ENCODE measurements at places on chromosomes 6 and 20.

- no peak overlapping the region for H3K27ac ChIP-seq
- no peak for DNase-seq
- H3K4me1 ChIP-seq: peaks cover 22% of the 10 kb centered on the region
- H3K4me3 ChIP-seq: no peak overlapping the region
These were observed 3.7 kb downstream of the TAF4 start for GRCh38 chr20:62061851-62062423.

DNA sequence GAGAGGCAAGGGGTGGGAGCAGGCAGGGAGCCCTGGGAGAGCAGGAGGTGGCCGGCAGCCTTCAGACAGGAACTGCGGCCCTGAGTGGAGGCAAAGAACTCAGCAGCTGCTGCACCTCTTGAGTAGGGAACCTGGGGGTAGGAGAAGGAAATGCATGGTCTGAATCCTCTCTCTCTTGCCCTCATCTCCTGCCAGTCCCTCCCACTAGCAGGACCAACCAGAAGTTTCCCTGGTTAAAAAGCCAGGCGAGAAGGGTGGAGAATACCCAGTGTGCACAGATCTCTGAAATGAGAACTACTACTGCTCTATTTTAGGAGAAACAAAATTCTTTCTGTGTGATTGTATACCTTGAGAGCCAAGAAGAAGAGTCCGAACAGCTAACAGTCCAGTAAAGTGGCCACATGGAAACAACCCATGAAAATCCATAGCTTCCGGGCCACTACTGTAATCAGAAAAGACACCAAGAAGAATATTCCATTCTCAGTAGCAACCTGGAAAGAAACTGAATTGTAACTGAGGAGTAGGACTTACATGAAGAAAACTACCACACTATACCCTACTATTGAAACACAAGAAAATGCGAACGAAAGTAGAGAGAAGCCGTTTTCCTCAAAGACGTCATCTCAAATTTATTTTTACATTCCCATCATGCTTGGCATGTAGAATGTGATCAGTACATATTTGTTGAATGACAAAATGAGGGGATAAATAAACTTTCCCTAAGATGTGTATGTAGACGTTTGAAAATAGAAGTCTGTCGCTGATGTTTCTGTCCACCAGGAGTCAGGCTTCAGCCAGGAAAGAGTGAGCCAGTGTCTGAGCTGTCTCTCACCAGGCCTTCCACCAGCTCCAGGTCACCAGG, 25.6 kb downstream of the WRNIP1 start:
- no peak overlapping the region for H3K27ac ChIP-seq
- no peaks in the 10 kb centered on the region for H3K27me3 ChIP-seq
- H3K4me1 ChIP-seq: peaks cover 15% of the 10 kb centered on the region
- DNase-seq: no peak

DNA sequence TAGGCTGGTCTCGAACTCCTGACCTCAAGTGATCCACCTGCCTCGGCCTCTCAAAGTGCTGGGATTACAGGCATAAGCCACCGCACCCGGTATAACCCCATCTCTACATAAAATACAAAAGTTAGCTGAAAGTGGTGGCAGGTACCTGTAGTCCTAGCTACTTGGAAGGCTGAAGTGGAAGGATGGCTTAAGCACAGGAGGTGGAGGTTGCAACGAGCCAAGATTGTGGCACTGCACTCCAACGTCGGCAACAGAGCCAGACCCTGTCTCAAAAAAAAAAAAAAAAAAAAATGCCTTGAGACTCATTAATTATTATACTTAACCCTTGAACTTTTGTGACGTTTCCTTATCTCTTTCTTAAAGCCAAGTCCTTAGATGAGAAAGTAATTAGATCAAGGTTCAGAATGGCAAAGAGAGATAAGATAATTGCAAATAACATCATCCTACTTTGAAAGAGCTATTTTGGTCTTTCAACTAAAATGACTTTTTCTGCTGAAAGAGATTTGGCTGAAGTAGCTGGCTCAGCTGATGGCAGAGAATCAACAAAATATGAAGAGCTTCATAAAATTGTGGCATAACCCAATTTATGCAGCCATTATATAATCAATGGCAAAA, 4.7 kb upstream of the SHLD1 start:
- H3K27ac ChIP-seq: no peak overlapping the region
- H3K4me1 ChIP-seq: no peaks in the 10 kb centered on the region
- no peaks in the 10 kb centered on the region for H3K36me3 ChIP-seq
- no peak for DNase-seq
- no peak overlapping the region for H3K4me3 ChIP-seq

DNA sequence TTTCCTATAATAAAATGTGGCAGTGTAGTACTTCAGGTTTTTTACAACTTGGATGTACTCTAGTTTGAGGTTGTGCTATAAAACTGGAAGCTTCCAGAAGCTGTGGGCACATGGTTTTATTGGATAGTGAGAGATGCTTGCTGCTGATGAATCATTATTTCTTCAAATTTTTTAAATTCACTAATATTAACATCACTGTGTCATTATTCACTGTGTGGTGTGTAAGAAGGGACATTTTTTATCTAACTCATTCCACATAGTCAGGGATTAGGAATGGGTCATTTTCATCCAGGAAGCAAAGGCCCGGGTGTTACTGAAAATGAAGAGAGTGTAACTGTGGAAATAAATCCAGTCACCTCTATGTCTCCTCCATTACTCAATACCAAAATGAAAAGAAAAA, 421.0 kb downstream of the TENT5A start:
- H3K4me1 ChIP-seq: no peaks in the 10 kb centered on the region
- no peak overlapping the region for H3K4me3 ChIP-seq
- no peaks in the 10 kb centered on the region for H3K27me3 ChIP-seq
- H3K27ac ChIP-seq: no peak overlapping the region
- H3K36me3 ChIP-seq: no peaks in the 10 kb centered on the region

DNA sequence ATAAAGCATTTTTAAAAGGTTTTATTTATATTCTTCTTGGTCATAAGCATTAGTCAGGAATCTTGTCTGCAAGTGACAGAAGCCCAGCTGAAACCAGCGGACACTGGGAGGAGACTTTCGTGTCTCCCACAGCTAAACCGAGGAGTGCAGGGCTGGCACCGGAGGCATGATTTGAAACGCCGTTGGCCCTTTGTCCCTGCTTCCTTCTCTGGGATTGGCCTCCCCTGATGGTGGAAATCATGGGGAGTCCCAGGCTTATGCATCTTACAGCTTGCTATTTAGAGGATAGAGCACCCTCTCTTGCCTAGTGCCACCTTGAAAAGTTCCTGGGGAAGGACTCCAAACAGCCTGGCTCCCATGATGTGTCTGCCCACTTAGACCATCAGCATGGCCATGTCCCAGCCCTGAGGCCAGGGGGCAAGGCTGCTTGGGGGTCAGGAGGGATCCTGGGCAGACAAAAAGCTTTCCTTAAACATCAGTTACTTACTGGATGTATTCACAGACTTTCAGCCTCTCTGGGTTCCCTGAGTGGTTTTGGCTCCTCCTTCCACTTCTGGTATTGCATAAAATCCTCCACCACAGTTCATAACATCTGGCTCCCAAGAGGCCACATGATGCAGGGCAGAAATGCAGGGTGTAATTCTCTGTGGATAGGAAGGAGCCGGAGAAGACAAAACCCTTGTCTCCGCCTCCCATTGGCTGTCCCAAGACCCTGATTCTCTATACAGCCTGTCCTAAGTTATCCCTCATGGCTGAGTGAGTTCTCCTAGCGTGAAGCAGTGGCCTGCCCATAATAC, 49.3 kb upstream of the INSM1 start:
- no peak overlapping the region for H3K27ac ChIP-seq
- no peaks in the 10 kb centered on the region for H3K27me3 ChIP-seq
- no peak overlapping the region for H3K4me3 ChIP-seq
- H3K36me3 ChIP-seq: no peaks in the 10 kb centered on the region
- DNase-seq: no peak
- no peaks in the 10 kb centered on the region for H3K4me1 ChIP-seq

DNA sequence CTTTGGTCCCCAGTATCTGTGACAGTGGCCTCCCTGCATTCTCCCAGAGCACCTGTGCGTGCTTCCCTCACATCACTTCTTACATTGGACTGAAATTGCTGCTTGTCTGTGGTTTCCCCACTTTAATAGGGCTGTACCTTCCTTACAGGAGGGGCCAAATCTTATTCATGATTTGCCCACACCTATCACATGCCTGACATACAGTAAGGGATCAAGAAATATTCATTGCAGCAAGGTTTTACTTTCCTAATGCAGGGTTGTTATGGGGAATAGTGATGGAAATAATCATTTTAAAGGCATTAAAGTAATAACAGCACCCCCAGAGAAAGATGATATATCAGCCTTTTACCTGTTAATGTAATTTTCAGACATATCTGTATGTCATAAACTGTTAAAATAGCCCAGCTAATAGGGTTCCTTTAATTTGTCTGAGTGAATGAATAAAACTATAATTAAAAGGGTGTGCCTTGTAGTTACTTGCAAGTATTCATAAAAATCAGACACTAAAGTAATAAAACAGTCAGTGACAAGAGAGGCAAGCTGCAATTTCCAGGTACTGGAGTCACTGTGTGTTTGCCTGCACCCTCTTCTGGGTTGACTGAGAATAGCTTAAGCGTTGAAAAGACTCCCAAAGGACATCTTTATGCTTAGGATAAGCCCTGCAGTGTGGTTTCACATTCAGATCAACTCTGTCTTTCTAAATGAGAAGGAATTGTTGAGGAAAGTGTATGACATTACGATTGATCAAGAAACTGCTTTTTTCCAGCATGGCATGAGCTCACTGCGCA, 182.7 kb downstream of the PHACTR1 start:
- no peaks in the 10 kb centered on the region for H3K4me1 ChIP-seq
- H3K27ac ChIP-seq: no peak overlapping the region
- no peaks in the 10 kb centered on the region for H3K27me3 ChIP-seq
- H3K36me3 ChIP-seq: no peaks in the 10 kb centered on the region
- no peak for DNase-seq
- no peak overlapping the region for H3K4me3 ChIP-seq

- peaks cover 85% of the 10 kb centered on the region for H3K36me3 ChIP-seq
- DNase-seq: no peak
- H3K4me3 ChIP-seq: no peak overlapping the region
- no peak overlapping the region for H3K27ac ChIP-seq
These were observed 54.1 kb downstream of the MYH7B start for GRCh38 chr20:35009665-35010328.

DNA sequence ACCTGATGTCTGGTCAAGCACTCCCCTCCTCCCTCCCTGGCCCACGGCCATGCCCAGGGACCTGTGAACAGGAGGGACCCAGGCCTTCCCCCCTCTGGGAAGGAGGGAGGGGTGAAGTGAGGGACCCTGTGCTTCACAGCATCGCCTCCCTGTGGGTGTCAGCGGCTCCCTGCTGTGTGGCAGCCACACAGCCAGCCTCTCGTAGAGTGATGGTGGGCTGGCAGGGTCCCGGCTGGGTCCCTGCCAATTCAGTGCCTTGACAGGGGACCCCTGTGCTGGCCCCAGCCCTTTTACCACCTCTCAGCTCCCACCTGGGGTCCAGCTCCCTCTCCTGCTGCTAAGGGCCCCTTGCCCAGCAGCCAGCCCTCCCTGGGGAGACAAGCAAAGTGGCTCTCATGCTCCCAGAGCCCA, 31.3 kb upstream of the GRM4 start:
- no peak overlapping the region for H3K27ac ChIP-seq
- H3K4me3 ChIP-seq: no peak overlapping the region
- no peaks in the 10 kb centered on the region for H3K27me3 ChIP-seq
- H3K4me1 ChIP-seq: peaks cover 7% of the 10 kb centered on the region
- no peaks in the 10 kb centered on the region for H3K36me3 ChIP-seq
- DNase-seq: no peak

- no peak overlapping the region for H3K27ac ChIP-seq
- no peak for DNase-seq
- H3K4me3 ChIP-seq: no peak overlapping the region
- H3K36me3 ChIP-seq: no peaks in the 10 kb centered on the region
- no peaks in the 10 kb centered on the region for H3K4me1 ChIP-seq
These were observed 95.4 kb upstream of the TMEM181 start for GRCh38 chr6:158464483-158464882.

DNA sequence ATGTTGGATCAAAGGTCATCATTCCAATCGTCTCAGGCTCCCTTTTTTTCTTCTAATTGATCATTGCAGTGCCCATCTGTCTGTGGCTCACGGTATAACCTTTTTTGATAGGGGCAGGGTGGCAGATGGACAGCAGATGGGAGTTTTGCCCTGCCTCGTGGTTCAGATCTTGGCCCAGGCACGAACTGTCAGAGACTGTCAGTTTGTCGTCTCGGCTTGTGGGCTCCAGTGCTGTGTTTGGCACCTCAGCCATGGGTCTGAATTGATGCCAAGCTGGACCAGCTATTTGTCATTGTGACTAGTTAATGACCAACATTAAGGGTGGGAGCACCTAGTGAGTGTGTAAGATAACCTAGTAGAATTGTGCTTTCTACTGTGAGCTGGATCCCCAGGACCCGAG, 197.6 kb downstream of the PRL start:
- H3K27me3 ChIP-seq: no peaks in the 10 kb centered on the region
- no peaks in the 10 kb centered on the region for H3K36me3 ChIP-seq
- no peak for DNase-seq
- no peaks in the 10 kb centered on the region for H3K4me1 ChIP-seq
